Stimulated activated CD4-positive, alpha-beta T cell treated with anti-CD3 and anti-CD28 coated beads, Interleukin-2, amount 100 ng/mL, for 48 hours (primary cell): ENCODE measurements at places on chromosomes 11 and 22.
A peak's percentile ranks its signal among the peaks of the same experiment; 100 is the strongest.

GRCh38 chr11:68189082-68189481, 24.0 kb downstream of the KMT5B start:
- no peak for DNase-seq

- no peak for DNase-seq
Observed at GRCh38 chr11:88357323-88358039, 19.9 kb upstream of the CTSC start.

- no peak for DNase-seq
Observed at GRCh38 chr11:33479231-33479630, 221.4 kb downstream of the C11orf91 start.

DNA sequence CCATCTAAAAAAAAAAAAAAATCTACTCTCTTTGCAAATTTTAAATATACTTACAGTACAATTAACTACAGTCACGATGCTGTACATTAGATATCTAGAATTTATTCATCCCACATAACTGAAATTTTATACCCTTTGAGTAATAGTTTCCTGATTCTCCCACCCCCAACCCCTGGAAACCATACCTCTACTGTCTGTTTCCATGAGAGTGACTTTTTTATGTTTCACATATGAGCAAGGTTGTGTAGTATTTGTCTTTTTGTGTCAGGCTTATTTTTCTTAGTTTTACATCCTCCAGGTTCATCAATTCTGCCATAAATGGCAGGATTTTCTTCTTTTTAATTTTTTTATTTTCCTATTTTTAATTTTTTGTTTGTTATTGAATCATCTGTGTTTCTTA, 3.2 kb downstream of the HBB start:
- no peak for DNase-seq

DNA sequence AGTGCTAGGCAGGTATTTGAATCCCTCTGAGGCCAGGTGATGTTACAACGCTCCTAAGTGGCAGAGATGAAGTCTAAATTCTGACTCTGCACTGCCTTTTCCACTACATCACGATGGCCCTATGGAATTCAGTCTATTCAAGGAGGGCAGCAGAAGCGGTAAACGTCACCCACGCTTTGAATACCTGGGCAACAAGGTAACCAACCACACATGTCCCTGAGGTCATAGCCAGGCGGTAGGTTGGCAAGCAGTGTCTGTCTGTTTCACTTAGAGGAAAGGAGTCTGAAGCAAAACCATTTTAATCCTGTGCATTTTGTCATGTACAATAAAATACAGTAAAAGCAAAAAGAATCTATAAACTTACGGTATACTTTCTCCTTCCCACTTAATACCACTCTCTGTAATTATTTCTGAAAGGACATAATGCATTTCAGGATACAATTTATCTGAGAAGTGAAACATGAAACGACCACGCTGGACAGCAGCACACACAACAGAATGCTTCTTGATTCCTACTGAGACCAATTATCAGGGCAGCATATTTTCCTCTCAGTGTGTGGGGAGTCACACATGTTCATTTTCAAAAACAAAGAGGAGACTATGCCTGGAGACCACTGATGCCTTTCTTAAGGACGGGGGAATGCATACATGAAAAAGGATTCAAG, 51.3 kb downstream of the PRDM10 start:
- no peak for DNase-seq

DNA sequence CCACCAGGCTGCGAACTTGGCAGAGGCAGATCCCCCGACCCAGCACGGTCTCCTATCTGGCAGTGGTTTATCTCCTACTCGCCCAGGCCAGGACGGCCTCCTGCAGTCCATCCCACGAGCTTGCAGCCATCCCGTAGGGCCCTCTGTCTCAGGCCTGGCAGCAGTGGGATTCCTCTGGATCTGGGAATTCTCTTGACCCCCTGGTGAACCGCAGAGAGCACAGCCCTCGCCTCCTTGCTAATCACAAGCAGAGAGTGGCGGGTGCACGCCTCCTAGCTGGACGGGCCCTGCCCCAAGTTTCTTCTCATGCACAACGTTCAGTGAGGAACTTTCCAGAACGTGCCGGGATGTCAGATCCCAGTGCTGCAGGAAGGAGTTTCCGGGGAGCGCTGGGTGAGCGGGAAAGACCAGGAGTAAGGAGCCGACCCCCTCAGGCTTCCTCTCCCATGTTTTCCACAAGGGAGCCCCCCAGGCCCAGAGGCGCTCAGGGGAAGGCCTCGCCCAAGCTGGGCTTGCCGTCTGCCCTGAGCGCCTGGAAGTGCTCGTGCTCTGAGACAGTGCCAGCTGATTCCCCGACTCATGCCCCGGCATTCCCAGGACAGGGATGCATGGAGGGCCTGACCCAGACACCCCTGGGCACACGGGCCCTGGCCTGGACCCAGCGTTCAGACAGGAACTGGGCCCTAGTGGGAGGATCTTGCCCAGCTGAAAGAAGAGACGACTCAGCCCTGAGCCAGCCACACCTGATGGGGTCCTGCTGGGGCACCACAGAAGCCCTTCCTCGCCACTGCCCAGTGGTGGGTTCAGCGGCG, 24.6 kb downstream of the IGF2 start:
- no peak for DNase-seq

GRCh38 chr11:58727415-58727797, 4.3 kb downstream of the GLYAT start:
- no peak for DNase-seq

- DNase-seq, result peak; percentile 48
Observed at GRCh38 chr11:102390667-102391465, 43.9 kb downstream of the BIRC2 start.

DNA sequence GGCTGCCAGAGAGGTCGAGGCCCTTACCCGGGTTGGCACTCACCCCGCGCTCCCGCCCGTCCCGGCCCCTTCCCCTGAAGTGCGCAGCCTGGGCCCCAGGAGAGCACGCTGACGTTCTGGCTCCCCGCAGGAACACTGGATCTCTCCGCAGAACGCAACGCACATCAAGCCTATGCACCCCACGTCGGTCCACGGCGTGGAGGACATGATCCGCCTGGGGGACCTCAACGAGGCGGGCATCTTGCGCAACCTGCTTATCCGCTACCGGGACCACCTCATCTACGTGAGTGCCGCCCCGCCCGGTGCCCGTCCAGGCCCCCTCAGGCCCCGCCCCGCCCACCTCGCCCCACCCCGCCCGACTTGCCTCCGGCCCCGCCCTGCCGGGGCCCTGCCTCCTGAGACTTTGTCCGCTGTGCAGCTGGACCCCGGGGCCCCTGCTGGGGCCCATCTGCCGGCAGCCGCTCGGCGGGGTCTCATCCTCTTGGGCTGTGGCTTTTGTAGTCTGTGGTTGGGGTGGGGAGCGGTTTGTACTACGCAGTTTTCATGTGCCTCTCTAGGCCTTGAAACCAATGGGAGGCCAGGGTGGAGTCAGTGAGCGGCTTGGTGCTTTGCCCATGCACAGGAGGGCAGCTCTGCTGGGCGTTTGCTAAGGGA, 19.7 kb downstream of the MYO7A start:
- no peak for DNase-seq

DNA sequence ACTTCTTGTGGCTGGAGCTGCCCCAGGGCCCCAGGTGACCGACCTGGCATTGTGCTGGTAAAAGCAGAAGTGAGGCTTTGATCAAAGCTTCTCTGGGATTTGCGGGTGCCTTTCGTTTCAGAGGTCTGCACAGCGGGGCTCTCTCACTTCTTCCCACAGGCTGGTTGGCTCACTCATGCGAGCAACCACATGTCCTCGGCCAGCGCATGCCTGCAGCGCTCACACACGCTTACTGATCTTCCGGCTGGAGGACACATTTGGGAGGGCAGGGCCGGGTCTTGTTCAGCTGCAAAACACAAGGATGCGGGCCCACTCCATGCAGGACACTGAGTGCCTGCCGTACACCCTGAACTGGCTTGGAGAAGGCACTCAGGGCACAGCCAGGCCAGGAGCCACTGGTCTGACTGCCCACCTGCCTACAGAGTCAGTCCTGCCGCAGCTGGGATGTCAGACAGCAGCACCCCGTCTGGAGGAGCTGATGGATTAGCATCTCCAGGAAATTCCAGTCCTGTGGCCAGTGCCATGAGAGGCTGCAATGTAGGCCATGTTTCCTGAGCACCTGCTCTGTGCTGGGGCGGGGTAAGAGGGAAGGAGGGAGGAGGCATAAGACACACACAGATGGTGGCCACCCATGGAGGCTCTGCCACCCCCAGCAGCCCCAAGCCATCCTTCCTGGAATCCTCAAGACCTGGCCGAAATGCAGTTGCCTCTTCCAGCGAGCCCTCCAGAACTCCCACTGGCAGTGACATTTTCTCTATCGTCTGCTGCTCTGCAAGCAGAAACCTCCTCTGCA, 1383.2 kb downstream of the BRD1 start:
- DNase-seq, result no peak

DNA sequence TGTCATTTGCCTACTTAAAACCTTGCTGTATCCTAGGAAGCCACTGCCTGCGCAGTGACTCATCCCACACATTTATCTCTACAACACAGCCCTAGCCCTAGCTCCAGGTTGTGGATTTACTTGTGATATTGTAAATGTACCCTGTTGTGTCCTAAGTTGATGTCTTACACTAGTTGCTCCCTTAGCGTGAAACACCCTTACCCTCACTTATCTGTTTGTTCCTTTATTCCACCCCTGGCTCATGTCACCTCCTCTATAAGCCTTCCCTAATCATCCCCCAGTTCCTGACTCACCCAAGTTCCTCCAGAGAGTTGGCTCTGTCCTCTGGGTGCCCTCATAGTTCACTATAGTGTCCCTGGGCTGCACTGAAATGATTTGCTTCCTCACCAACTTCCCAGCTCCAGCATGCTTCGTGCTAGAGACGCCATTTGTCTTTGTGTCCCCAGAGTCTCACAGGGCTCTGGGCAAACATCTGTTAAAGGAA, 431.8 kb upstream of the FAT3 start:
- no peak for DNase-seq

DNA sequence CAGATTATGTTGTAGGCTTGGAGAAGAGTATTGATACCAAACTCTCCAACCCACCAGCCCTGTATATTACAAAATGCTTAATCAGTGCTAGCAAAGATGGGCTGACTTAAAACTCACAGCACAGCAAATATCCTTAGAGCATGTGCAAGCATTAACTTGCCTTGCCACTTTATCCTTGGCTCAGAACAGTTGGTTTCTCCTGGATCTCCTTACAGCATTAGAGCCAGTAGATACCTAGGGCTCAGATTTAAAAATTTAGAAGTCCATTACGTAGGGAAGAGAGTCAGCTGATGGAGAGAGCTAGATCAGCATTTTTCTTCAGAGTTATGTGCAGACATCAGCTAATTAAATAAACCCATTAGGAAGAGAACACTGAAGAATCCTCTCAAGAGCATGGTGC, 198.5 kb upstream of the ZBED5 start:
- DNase-seq, result no peak

GRCh38 chr22:38748487-38749136, 7.2 kb downstream of the SUN2 start:
- no peak for DNase-seq

- no peak for DNase-seq
Observed at GRCh38 chr22:40340044-40340443, 6.3 kb upstream of the ADSL start.

DNA sequence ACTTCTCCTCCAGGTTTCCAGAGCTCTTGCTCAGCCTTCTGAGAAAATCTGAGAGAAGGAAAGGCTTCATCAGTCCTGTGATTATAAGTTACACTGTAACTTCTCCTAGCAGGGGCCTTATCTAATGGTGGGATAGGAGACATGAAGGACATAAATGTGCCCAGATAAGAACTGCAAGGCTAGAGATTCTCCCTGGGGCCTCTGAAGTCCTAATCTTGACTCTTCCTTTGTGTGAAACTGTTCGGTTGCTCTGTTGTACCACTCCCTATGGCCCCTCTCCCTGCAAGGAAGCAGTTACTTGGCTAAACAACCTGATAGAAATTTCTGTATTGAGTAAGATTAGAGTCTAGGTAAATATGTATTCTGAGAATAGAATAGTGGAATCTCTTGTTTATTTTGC, 780.9 kb downstream of the ETS1 start:
- no peak for DNase-seq

DNA sequence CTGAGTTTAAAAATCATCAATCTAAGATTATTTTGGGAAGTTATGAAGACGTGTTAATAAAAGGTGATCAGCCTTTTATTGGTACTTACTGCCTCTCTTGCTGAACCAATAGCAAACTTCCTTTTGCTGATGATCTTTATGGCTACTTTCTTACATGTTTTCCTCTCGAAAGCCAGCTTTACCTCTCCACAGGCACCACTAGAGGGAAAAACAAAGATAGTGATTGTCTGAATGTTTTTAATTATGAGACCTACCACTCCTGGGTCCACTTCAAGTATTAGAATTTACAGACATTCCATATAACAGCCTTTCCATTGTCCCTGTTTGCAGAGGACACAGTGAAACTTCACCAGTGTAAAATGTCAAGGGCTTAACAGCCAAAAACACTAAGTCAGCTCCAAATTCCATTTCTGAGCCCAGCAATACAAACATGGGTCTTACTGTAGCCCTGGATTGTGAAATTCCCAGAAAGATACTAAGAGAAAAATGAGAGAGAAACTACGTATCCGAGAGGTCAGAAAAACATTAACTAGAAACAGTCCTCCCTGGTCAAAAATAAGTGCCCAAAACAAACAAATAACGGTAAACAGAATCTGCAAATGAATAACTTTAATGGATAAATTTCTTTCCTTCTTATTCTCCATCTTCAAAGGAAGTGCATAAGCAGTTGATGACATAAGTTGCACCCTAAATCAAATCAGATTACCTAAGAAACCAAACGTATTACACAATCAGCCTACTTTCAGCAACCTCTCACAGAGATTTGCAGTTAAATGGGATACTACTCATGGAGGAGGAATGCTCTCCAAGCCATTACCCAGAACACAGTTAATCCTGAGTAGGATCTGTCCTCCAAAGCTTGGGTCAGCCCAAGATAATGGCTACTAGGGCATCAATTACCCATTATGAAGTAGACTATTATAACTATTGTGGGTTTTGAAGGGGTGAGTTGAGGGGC, 29.5 kb downstream of the CHEK2 start:
- DNase-seq, result no peak

- no peak for DNase-seq
Observed at GRCh38 chr11:1381793-1382425, 7.8 kb upstream of the BRSK2 start.

DNA sequence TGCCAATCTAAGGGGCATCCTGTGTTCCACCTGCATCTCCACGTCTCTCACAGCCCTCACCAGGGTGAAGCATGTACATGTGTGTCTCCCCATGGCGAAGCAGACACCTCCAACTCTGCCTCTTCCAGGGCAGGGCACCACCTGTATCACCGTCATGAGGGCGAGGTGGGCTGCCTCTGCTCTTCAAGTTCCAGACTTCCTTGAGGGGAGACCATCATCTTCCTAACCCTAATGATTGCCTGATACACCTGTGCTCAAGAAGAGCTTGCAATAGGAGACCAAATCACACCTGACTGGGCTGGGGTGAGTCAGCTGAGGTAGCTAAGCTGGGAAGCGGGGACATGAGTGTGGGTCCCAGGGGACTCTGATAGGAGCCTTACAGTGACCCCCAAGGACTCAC, 43.7 kb downstream of the GAB4 start:
- DNase-seq, result no peak

DNA sequence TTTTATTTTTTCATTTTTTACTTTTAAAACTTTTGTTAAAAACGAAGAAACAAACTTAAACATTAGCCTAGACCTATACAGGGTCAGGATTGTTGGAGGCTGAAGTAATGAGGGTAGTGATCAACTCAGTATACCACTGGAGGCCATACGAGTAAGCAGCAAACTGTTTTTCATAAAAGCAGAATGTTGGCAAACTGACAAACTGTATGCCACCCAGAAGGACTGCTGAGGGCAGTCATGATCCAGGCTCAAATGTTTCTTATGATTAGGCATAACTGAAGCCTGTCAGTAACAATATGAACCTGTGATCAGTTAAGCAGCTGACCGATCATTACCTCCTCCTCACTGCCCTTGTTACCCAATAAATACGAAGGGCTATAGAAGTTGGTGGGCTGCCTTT, 10.2 kb upstream of the SC5D start:
- DNase-seq, result no peak
